ENCODE measurements at places on chromosomes 1 and 21.

DNA sequence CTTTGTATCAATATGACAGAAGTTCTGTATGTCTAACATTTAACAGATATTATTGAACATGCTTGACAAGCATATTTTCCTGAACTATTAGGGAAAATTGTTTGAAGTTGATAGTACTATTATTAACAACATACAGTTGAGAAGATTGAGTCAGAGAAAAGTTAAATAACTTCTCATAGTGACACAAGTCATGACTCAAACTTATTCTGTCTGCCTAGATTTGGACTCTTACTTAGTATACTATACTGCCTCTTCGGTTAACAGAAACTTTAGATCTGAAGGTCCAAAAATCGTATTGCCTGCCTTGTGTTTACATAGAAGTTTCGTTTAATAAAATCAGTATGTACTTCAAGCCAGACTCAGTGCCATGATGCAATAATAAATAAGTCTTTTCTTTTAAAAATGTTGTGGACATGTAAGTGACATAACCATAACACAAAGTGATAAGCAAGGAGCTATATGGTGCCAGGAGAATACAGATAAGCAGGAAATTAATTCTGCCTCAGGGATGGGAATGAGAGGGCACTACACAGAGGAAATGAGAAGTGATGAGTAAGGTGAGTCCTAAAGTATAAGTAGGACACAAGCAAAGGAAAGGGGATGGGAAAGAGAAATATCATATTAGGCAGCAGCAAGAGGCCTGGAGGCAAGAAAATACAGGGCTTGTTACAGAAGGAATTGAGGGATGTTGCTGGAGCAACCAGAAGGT is 48.1 kb downstream of the LHX9 start:
- no peak for DNase-seq

GRCh38 chr1:94871031-94871430 is 50.9 kb downstream of the SLC44A3 start:
- no peak for DNase-seq

- DNase-seq, result no peak
Observed at GRCh38 chr1:89884718-89885596, 64.1 kb downstream of the LRRC8D start.

- no peak for DNase-seq
Observed at GRCh38 chr1:28190337-28190979, 14.0 kb upstream of the PTAFR start.

DNA sequence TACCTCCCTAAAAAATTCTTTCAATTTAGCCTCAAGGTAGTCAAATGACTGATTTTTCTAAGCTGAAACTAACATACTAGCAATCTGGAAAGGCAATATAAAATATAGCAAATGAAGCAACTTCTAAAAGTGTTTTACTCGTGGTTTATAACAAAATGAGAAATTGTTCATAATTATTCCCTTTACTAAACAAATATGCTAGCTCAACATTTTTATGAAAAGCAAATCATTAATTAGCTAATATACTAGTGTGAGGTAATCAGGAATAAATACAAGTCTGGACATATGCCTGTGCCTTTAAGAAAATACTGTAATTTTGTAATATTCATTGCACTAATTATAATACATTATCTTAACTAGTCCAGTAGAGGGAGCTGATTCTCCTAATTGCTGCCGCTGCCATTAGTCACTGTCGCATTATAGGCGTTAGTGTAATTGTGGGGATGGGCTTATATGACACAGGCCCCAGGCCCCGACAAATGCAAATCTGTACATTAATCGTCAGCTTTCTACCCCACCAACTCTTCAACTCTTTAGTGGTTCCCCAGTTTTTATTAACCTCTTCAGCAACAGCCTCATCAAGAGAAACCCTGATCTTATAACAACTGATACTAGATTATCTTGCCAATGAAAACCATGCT is 160.9 kb downstream of the GABPA start:
- DNase-seq, result no peak

GRCh38 chr1:183685112-183685713 is 32.1 kb upstream of the APOBEC4 start:
- peak; percentile 39 for DNase-seq

DNA sequence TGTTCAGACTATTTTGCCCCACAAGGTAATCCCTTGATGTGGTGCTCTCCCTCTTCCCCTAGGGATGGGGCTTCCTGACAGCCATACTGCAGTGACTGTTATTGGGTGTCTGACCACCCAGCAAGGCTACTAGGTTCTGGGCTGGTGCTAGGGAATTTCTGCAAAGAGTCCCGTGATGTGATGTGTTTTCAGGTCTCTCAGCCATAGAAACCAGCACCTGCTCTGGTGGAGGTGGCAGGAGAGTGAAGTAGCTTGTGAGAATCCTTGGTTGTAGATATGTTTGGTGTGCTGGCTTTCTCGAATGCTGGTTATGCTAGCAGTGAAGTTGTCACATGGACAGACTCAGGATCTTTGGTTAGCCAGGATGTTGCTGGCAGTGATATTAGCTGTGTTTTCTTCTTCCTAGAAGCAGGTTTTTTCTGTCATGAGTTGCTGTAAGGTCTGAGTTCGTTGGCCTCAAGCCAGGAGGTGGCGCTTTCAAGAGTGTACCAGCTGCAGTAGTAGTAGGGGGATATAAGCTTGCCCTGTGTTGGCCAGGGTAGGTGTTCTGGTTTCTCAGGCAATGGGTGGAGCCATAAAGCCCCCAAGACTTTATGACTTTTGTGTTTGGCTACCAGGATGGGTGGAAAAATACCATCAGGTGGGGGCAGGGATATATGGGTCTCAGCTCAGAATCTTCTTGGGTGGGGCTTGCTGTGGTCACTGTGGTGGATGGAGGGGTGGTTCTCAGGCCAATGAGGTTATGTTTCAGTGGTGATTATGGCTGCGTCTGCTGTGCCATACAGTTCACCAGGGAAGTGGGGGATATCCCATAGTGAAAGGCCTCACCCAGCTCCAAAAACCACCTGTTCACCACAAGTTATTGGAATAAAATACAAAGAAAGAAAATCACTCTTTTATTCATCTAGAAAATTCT is 1112.3 kb downstream of the KCNT2 start:
- DNase-seq, result peak; percentile 62

DNA sequence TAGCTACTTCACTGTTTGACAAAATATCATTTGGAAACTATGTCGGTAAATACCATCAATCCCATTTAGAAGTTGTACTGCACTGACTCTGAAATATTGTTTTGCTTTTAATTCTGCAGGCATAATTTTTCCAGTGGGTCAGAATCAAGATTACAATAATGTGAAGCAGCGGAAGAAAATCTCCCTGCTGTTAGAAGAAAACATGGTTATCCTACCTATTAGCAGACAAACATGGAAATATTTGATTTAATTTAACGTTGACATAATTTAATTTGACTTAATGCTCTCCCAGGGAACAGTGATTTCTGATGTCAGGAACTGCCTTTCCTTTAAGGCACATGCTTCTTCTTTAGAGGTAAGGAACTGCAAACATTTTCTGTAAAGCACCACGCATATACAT is 634.0 kb downstream of the LTN1 start:
- DNase-seq, result no peak

DNA sequence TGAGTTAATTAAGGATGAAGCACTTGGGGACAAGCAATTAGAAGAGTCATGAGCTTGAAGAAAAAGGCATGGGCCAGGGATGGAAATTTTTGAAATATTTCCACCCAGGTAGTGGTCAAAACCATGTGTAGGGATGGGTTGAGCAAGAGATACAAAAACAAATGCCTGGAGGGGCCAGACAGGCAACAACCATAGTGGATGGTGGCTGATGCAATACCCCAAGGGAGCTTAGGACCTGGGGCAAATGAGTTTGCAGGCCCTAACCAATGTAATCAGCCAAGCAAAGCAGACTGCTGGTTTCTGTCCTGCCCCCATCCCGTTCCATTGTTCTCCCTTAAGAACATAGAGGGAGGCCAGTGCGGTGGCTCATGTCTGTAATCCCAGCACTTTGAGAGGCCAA is 119.1 kb upstream of the FGGY start:
- DNase-seq, result no peak

DNA sequence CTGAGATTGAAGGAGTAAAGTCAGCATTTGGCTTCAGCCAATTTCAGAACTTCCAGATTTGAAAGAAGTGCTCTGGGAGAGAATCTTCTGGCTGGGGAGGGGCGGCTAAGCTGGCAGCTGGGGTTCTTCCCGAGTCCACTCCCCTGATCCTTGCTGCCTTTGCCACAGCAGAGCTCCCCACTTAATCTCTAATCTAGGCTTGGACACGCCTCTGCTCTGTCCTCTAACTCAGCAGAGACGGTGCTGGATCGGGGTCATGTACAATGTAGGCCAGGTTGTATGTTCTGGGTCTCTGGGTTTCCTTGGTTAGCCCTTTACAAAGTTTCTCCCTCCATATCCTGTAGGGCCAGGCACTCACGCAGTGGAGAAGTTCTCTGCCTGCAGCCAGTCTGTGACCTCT is 10.1 kb upstream of the GSTM3 start:
- DNase-seq, result no peak

GRCh38 chr1:85135392-85135798 is 65.4 kb downstream of the SYDE2 start:
- DNase-seq, result no peak

DNA sequence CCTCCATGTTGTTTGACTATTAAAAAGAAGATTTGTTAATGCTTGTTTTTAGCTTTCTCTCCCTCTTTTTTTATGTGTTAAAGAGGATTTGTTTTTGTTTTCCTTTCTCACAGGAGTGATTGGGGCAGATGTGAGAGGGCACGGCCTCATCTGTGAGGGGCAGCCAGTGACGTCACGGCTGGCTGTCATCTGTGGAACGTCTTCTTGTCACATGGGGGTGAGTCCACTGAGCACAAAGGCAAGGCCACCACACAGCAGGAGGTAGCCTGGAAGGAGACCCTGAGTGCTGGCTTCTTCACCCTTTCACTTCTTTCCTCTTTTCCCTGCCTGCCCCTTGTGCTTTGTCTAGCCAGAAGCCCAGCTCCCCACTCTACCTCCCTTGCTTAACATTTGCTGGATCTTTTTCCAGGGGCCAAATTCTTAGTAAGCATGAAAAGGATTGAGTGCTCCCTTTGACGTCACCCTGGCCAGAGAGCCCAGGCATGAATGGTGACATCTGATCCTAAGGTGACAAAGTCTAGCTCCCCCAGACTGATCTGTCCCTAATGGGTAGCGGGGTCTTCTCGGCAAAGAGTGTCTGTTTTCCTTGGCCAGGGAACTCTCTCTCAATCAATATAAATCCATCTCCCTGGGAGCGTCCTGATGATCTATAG is 257.2 kb downstream of the FGGY start:
- no peak for DNase-seq

- DNase-seq, result no peak
Observed at GRCh38 chr21:26798856-26799751, 46.1 kb downstream of the ADAMTS1 start.

- no peak for DNase-seq
Observed at GRCh38 chr21:31213787-31214186, 130.3 kb downstream of the TIAM1 start.

DNA sequence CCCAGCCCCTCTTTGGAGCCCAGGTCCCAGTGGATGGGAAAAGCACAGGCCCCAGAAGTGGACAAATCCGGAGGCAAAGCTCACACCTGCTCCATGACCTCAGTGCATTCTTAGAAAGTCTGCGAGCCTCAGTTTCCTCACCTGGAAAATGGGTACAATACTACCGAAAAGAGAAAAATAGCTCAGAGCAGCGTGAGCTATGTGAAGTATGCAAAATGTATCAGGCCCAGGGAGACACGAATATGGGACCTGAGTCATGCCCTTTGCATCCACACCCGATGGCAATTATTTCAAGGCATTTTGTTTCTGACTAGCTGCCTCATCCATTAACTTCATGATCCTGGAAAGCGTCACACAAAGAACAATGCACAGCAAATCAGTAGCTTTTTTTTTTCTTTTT is 9.2 kb downstream of the ALDH4A1 start:
- no peak for DNase-seq

- DNase-seq, result no peak
Observed at GRCh38 chr1:235391874-235392273, 24.6 kb downstream of the TBCE start.

DNA sequence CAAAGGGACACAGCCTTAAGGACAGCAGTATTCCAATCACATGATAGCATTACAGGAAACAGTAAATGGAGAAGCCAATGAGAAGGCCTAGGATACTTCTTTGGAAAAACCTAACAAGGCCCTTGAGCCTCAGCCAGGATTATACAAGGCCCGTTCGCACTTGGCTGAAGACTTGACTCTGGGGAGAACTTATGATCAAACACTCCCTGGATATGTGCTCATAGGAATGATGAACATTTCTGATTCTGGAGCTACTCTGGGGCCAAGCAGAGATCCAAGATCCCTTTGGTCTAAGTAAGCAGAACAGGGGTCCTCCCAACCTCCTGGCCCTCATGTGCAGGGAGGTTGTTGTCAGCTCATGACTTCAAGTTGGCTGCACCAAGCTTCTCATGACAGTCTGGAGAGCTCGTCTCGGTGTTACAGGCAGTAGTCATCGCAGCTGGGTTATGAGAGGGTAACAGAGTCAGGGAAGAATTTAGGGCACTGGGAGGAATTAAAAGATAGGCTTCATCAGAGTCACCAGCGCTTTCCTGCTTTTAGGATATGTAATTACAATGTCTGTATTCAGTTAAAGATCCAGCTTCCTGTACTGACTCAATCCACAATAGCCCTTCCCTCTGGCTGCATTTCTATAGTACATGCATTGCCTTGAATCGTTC is 92.5 kb upstream of the IRF2BP2 start:
- no peak for DNase-seq

DNA sequence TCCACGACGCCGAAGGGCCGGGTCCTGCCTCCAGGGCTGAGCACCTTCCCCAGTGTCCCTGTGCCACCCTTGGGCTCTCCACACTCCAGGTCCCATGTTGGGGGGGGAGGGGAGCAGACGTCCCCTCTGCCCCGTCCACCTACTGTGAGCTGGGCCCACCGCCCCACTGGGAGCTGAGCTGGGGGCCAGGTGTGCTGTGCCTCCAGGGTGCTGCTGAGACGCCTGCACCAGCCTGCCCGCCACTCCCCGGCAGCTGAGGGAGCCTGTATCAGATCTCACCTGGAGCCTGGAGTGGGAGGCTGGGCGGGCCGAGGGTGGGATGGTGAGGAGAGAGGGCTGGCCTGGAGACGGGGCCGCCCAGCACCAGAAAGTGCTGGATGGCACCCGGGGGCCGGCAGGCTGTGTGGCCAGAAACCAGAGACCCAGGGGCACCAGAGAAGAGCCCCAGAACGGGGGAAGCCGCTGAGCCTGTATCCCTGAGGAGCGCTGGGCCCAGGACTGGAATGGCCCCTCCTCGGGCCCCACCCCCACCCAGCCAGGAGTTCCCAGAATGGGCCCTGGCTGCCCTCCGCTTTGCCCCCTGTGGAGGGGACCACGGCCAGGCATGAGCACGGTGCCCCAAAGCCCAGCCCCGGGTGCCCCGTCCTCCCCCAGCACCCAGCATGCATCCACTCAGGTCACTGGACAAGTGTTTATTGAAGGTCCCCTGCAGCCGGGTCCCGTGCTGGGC is 3.4 kb downstream of the TNFRSF18 start:
- DNase-seq, result peak; percentile 30

GRCh38 chr1:94993931-94994645 is 67.2 kb upstream of the CNN3 start:
- no peak for DNase-seq
